ENCODE measurements at places on chromosomes 6 and 20.
A peak's percentile ranks its signal among the peaks of the same experiment; 100 is the strongest.

GRCh38 chr6:157621406-157621805, 201.6 kb upstream of the SNX9 start:
- no peak for DNase-seq

DNA sequence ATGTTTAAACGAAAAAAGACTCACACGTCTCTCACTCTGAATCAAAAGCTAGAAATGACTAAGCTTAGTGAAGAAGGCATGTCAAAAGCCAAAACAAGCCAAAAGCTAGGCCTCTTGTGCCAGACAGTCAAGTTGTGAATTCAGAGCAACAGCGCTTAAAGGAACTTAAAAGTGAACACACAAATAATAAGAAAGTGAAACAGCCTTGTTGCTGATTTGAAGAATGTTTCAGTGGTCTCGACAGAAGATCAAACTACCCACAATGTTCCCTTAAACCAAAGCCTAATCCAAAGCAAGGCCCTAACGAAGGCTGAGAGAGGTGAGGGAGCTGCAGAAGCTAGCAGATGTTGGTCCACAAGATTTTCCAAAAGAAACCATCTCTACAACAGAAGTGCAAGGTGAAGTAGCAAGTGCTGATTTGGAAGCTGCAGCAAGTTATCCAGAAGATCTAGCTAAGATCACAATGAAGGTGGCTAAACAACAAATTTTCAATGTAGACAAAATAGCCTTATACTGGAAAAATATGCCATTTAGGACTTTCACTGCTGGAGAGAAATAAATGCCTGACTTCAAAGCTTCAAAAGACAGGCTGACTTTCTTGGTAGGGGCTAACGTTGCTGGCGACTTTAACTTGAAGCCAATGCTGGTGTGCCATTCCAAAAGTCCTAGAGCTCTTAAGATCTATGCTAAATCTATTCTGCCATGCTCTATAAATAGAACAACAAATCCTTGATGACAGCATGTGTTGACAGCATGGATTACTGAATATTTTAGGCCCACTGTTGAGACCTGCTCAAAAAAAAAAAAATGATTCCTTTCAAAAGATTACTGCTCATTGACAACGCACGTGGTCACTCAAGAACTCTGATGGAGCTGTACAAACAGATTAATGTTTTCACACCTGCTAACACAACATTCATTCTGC, 40.3 kb downstream of the SEC63 start:
- DNase-seq, result no peak

- DNase-seq, result no peak
Observed at GRCh38 chr6:2099870-2100269, 145.5 kb downstream of the GMDS start.

DNA sequence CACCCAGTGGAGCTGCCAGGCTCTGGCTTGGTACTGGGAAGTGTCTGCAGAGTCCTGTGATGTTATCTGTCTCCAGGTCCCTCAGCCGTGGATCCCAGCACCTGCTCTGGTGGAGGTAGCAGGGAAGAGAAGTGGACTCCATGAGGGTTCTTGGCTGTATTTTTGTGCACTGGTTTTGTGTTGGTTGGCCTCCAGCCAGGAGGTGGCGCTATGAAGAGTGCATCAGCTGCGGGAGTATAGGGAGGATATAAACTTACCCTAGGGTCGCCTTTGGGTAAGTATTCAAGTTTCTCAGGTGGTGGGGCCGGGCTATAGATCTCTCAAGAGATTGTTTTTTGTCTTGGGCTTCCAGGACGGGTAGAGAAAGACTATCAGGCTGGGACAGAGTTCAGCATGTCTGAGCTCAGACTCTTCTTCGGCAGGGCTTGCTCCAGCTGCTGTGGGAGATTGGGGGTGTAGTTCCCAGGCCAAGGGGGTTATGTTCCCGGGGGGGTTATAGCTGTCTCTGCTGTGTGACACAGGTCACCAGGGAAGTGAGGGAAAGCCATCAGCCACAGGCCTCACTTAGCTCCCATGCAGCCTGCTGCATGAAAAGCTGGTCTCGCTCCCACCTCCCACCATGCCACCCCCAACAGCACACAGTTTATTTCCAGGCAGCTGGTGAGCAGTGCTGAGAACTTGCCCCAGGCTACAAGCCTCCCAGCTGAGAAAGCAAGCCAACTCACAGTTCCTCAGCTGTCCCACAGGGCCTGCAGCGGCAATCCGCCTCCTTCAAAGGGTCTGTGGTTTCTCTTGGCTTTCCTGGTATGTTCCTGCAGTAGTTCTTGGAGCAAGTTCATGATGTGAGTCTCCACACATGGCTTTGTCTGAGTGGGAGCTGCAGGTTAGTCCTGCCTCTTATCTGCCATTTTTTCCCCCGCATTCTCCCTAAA, 115.7 kb downstream of the AIG1 start:
- DNase-seq, result no peak

DNA sequence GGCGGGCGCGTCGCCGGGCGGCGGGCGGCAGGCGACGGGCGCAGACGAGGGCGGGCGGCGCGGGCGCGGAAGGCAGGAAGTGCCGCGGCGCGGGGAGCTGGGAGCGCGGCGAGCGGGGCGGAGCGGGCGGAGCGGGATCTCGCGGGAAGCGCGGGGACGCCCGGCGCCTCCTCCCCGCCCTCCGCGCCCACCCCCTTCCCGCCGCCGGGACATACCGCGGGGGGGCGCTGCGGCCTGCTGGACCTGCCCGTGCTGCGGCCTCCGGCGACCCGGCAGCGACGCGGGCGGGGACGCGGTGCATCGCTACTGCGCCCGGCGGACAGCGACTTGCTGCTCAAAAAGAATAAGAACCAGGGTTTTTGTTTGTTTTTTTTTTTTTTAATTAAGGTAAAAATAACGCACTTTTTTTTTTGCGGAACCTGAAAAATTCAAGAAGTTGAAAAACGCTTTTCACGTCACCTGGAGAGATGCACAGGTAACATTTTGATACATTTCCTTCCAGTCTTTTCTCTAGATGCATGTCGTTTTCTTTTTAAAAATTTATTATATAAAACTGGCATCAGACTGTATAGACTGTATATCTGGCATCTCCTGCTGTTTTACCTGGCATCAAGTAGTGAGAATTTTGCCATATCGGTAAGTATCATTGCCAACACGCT, at the start of gene CENPB:
CENPB (minus strand) TSS at position 76 of the 659 bp plus-strand sequence. CDS start 257 bp downstream, outside the sequence.
- peak; percentile 85 for DNase-seq

- DNase-seq, result no peak
Observed at GRCh38 chr6:37607944-37608343, 89.7 kb downstream of the MDGA1 start.

DNA sequence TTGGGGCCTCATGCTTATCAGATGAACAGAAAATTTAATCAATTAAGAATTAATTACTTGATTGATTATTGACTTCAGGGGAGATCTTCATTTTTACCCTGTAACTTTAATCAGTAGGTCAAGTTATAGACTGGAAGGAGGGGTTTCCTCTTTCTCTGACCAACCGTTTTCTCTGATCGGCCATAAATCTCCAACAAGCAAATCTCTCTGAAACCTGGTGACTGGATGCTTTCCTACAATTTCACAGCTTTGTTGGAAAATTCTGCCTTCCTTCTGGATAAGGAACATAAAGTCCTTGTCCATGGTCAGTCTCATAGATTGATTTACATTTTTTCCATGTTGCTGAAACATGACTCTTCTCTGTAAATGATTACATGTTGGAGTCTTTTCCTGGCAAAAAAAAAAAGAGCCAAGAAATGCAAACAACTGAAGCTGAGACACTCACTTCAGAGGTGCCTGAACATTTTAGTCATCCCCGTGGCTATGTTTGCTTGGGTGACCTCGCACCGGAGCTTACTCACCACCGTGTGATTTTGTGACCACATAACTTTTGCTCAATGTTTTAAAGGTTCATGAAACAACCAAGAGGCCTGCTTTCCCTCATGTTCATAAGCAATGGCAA, 31.0 kb downstream of the IRF4 start:
- no peak for DNase-seq

- DNase-seq, result no peak
Observed at GRCh38 chr6:150894935-150895552, 29.5 kb downstream of the MTHFD1L start.

- DNase-seq, result no peak
Observed at GRCh38 chr6:165676435-165677068, 13.5 kb upstream of the PDE10A start.

DNA sequence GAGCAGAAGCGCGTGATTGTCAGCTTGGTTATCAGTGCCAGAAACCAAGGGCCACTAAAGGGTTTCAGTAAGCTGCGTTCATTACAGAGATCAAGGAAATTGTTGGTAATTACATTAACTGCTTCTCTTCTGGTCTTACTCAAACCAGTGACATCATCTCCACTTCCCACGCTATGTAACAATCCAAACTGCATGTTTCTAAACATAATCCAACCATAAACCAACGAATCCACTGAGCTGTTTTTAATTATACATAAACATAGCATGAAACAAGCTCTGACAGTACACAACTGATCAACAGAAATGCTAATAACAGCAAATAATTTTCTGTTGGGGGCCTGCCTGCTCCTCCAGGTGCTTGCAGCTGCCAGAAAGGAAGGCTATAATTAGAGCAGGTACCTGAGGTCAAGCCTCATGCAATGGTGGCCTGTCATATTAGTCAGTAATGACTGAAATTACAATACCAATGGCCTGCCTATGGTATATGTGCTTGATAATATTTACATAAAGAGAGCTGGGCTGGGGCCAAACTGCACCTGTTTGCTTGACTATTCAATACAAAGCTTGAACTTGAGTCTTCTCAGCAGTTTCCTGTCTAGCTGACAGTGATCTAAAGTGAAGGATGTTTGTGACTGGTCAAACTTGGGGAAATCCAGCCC, 40.1 kb downstream of the ILRUN start:
- no peak for DNase-seq

- DNase-seq, result no peak
Observed at GRCh38 chr6:148577687-148578488, 168.9 kb upstream of the UST start.

DNA sequence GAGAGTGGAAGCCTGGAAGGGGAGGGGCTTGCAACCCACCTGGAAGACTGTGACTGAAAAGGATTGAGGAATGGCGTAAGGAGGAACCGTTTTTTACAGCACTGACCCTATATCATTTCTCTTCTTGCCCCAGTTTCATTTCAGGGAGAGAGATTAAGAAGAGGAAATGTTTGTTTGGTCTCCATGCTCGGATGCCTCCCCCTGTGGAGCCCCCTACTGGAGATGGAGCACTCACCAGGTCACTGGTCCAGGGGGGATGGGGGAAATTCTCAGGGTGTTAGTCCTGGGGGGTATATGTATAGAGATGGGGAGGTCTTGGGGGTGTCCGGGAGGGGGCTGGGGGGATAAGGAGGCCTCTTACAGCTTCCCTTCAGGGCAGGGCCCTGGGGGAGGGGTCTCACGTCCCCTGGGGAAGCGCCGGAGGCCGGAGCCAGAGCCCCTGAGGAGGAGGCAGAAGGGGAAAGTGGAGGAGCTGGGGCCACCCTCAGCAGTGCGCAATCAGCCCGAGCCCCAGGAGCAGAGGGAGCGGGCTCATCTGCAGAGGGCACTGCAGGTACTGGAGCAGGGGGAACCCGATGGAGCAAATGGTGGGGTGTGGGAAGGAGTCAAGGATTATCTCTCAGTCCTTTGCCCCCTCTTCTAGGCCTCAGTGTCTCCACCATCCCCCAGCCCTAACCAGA, 3.2 kb downstream of the CUTA start:
- DNase-seq, result no peak

DNA sequence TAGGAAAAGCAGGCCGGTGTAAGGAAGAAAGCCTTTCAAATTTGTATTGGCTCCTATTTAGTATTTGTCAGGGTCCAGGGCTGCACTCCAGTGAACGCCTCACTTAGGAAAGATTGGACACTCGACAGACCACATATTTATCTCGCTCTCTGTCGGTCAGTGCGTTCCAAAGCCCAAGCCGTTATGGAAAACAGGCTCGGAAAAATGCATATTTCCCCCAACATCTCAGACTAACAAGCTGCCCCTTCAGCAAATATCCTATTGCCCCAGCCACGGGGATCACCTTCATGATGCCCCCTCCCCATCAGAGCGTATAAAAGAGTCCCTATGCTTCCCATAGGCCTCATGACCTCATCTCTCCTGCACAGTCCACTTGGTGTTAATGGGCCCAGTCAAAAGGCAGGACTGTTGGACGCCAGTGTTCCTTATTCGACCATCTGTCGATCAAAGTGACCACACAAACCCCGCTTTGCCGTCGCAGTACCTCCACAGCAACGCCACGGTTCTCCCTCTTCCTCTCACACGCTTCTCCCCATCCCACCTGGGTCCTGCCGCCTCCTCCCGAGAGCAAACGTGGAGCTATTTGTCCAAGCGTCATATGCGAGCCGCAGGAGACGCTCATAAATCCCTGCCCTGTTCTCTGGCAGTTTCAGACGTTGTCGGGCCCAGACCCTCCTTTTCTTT, 63.3 kb downstream of the NPEPL1 start:
- DNase-seq, result no peak

GRCh38 chr20:31933698-31934097, 18.1 kb downstream of the PDRG1 start:
- DNase-seq, result no peak

GRCh38 chr6:122059918-122060317, 339.5 kb upstream of the HSF2 start:
- DNase-seq, result no peak

- no peak for DNase-seq
Observed at GRCh38 chr6:1758076-1758679, 148.5 kb downstream of the FOXC1 start.

GRCh38 chr6:122657601-122658000, 47.4 kb downstream of the PKIB start:
- no peak for DNase-seq

DNA sequence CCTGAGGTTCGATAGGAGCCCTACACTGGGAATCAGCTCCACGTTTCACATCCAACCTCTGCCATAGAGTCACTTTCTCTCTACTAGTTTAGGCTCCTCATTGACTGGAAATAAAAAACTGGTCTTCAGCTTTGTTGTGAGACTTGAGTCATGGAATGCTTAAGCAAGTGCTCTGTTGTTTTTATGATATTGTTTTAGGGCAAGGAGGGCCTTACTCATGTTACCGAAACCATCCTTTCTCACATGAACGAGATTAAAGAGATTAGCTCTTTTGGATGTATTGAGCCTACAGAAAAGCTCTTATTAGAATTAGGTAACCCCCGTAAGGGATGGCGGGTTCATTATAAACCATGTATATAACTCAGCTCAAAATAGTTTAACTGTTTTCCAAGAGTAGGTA, 6.9 kb upstream of the MOCS1 start:
- no peak for DNase-seq

DNA sequence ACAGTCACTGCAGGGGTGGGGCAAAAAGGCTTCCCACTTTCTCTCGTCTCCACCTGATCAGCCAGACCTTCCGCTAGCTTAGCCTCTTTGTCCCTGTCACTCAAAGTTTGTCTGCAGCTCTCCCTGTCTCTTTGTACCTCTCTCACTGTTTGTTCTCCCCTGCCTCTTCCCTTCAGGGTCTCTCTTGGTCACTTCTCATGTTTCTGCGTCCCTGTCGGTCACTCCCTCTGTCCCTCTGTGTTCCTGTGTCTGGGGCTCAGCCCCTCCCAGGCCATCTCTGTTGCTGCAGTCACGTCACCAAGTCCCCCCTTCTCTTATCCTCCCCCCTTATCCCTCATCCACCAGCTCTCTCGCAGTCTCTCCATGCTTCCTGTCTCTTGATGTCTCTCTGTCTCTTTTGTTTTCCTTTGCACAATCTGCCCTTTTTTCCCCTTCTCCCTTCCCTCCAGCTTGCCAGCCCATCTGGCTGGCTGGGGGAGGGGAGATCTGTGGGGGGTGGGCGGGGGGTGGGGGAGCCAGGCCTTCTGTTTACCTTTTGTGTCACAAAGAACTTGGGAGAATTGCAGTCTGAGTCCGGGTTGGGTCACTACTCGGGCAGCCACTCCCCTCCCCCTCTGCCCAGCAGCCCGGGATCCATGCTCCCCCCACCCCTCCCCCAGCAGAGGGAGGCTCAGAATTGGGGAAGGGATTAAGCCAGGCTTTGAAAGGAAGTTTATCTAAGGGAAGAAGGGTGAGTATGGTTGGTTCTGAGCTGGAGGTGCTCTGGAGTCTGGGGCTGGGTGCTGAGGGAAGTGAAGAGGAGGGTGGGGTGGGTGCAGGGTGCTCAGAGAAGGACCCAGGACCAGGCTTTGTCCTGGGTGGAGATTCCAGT, 32.3 kb downstream of the FOXP4 start:
- no peak for DNase-seq

Data from stimulated activated CD4-positive, alpha-beta T cell treated with anti-CD3 and anti-CD28 coated beads, Interleukin-1b, Interleukin-23, amount 100 ng/mL, for 1 hour (primary cell).